ENCODE measurements at places on chromosomes 4 and X.

GRCh38 chr4:78863991-78864390 is 75.2 kb downstream of the PAQR3 start:
- no peak for DNase-seq

- DNase-seq, result no peak
These were observed 2.8 kb downstream of the ANKRD37 start for GRCh38 chr4:185399466-185399865.

- peak; percentile 68 for DNase-seq
These were observed at the start of gene RAB33A for GRCh38 chrX:130171446-130172126. RAB33A (plus strand) TSS chrX:130171962; CDS start chrX:130172063, 101 bp downstream.

DNA sequence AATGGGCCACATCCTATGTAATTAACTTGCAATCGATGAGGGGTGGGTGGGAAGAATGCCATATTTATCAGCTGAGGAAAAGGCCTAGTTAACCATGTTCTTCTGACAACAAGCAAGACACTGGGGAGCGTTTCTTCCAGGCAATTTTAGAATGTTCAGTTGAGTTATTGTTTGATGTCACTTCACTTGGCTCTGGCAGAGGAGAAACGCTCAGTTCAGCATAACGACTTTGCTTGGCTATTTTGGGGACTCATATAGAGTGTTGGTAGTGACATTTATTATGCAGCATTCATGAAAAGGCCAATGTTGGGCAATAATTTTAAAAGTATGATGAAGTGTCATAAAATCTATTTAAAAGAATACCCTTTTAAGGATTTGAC is 648 bp downstream of the SYNPO2 start:
- DNase-seq, result no peak

DNA sequence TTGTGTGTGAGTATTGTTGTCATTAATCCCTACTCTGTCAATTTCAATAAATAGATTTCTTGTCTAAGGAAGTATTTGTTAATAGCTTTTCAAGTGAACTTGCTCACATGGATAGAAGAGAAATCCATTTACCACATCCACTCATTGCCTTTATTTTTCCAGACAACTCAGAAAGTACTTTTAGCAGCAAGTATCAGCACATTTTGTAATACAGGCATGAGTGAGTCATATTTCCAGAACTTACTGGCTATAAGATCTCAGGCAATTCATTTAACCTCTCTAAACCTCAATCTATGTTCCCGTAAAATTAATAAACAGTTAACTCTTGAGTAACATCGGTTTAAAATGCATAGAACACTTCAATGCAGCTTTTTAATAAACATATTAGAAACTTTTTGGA is 317.9 kb upstream of the PCDH7 start:
- DNase-seq, result no peak

- DNase-seq, result peak; percentile 39
These were observed 54.0 kb downstream of the JADE1 start for GRCh38 chr4:128863312-128864075.

DNA sequence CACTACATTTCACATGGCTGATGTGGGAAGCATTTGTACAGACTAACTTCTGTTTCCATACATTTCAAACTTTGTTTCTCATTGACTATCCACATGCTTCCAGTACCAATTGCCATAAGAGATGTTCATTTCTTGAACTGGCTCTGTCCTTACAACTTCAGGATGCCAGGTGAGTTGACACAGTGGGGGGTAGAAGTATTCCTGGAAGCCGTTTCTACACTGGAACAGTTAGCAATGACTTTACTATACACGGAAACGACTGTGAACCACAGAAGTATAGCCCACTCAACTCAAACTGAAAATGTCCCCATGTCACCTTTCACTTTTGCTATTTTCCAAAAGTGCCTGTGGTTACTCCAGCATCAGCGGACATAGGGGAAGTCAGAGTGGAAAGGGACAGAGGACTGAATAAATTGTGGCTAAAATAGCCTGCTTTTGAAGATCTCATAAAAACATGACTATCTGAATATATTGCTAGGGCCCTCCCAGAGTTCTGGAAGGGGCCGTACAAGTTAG is 38.0 kb upstream of the DSPP start:
- no peak for DNase-seq
